ENCODE measurements at places on chromosomes 12 and 14.

- no peak for DNase-seq
Measured at GRCh38 chr12:28780096-28780495, 369.0 kb upstream of the FAR2 start.

GRCh38 chr14:36955376-36955775, 217.0 kb downstream of the SLC25A21 start:
- DNase-seq: no peak

DNA sequence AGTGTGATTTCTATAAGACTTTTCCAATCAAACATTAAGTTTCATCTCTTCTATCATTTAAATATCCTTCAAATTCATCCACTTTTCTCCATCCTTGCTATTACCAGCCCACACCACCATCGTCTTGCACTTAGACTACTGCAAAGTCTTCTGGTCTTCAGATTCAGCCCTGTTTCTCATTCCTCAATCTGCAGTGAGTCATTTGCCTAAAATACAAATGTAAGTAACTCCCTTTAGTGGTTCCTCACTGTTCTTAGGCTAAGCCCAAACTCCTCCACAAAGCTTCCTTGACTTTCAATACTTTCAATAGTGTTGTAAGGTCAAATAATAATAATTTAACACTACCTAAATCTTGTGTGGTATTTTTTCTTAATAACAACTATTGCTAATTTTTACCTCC, 83.3 kb downstream of the PLEKHG7 start:
- no peak for DNase-seq

GRCh38 chr12:49364989-49365388, 2.3 kb upstream of the SPATS2 start:
- DNase-seq: no peak

- DNase-seq: no peak
Measured at GRCh38 chr14:105195522-105196264, 14.6 kb upstream of the NUDT14 start.

GRCh38 chr14:50225974-50226297, 5.4 kb downstream of the SOS2 start:
- no peak for DNase-seq

DNA sequence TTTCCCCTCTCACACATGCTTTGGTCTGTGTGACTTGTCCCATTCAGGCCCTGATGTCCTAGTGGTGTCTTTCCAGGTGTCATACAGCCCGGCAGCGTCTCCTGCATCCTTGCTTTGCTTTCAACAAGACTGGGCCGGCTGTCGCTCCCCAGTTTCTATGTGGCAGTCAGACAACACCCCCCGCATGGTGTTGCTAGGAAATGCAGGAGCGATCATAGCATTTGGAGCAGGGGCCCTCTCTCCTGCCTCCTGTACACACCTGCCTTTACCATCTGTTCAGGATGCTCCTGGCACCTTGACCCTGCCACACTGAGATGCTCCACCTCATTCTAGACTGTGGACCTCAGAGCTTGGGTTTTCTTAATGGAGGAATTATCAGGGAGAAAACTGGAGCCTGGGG, 29.5 kb downstream of the CACNA1C start:
- no peak for DNase-seq

Measured in left forelimb (tissue), 1 donor.